Stimulated activated CD4-positive, alpha-beta T cell treated with anti-CD3 and anti-CD28 coated beads, Interleukin-1b, Interleukin-23, amount 100 ng/mL, for 1 hour (primary cell): ENCODE measurements at places on chromosomes 4 and X.

DNA sequence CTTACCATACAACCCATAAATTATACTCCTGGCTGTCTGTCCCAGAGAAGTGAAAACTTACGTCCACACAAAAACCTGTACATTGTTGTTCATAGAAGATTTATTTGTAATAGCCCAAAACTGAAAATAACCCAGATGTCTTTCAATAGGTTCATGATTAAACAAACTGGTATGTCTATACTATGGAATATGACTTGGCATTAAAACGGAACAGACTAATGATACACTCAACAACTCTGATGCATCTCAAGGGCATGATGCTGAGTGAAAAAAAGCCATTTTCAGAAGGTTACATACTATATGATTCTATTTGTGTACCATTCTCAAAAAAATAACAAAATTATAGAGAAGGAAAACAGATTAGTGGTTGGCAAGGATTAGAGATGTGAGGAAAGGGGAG is 11.6 kb upstream of the MND1 start:
- no peak for DNase-seq

- DNase-seq: no peak
These were observed 31.4 kb upstream of the NFKB1 start for GRCh38 chr4:102469806-102470205.

GRCh38 chr4:9984621-9985020 is 36.7 kb downstream of the SLC2A9 start:
- no peak for DNase-seq

- no peak for DNase-seq
These were observed 83.5 kb downstream of the LNX1 start for GRCh38 chr4:53507671-53508286.

DNA sequence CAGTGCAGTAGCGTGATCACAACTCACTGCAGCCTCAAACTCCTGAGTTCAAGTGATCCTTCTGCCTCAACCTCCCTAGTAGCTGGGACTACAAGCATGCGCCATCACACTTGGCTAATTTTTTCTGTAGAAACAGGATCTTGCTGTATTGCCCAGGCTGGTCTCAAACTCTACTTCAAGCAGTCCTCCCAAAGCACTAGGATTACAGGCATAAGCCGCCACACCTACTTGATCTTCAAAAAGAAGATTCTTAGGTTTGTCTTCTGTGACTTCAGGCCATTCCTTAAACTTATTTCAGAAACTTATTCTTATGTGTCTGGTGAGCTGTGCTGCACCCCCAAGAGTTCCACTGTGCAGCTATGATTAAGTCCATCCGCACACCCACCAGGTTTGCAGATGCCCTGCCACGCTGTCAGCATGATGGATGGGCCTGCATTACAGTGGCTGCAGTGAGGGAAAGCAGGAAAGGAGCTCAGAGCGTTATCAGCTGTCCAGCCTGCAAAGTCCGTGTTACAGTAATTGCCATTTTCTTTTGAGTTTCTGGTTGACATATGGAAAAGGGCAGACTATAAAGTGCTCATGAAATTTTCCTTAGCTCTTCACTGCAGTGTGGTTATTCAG is 146.6 kb downstream of the AASDH start:
- no peak for DNase-seq

GRCh38 chr4:177006331-177006730 is 213.6 kb upstream of the VEGFC start:
- no peak for DNase-seq

GRCh38 chrX:152450076-152450475 is 1.0 kb downstream of the GABRA3 start:
- DNase-seq: no peak

GRCh38 chr4:105969575-105969974 is 74.3 kb downstream of the NPNT start:
- DNase-seq: no peak

DNA sequence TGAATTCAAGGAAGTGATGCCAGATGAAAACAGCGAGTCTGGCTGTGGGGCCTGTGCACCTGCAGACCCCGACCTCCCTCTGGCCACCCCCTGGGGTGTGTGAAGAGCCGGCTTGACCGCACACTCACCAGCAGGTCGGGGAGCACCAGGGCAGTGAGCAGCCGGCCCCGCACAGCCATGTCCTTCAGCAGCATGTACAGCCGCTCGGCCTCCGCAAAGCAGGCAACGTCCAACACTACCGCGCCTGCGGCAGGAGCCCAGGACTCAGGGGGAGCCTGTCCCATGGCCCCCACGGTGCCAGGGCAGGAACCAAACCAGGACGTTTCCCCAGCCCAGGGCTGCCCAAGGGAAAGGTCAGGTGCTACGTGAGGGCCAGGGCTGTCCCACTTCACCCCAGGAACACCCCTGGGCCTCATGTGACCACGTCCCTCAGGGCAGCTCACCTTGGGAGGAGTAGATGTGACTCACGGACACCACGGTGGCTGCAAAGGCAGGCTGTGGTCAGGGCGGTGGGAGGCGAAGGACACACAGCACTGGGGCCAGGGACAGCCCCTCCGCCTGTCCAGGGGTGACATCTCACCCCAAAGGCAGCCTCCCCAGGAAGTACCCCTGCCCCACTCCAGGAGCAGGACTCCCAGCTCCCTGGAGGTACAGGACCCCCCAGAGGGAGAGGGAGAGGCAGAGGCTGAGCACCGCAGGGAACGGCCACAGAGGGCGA is 8.2 kb downstream of the DGKQ start:
- DNase-seq: no peak

DNA sequence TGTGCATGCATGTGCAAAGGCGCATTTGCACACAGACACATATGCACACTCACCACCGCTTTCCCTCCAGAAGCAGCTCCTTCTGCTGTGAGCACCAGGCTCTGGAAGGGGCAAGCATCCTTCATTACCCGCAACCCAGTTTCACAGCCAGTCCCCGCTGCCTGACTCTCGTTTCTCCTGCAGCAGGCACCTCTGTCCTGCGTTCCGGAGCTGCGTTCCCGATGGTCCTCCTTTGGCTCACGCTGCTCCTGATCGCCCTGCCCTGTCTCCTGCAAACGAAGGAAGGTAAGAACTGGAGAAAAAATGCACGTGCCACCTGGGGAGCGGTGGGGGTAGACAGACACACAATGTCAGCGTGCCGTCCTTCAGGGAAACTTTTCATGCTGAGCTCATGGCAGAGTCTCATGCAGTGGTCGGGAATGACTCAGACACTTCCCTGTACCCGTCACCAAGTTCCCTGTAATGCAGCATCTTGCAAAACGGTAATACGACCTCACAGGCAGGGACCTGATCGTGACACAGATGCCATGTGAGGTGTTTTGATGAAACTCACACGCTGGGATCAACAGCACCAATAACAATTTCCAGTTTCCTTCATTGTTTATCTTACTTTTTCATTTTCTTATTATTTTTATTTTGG is 5.1 kb downstream of the IL3RA start:
- no peak for DNase-seq

DNA sequence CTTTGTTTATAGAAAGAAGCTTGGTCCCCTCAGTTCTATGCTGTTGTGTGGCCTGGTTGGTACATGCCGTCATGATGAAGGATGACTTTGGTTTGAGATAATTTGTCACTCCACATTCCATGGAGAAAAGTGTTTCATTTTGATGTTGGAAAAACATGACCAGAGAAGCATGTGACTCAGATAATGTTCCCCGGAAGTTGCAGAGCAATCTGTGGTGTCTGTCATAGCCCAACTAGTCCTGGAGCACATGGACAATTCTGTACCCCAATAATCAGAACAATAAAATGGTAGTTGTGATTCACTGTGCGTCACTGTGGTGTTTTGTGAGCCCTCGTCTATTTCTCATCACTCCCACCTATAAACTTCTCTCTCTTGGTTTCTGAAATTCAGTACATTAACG is 85.1 kb downstream of the PDK3 start:
- DNase-seq: no peak

GRCh38 chrX:153934148-153934761 is 582 bp downstream of the NAA10 start:
- no peak for DNase-seq

- DNase-seq: no peak
These were observed 67.4 kb downstream of the ENPP6 start for GRCh38 chr4:184150102-184150839.

GRCh38 chrX:120125444-120125843 is 9.7 kb upstream of the RHOXF1 start:
- DNase-seq: no peak

DNA sequence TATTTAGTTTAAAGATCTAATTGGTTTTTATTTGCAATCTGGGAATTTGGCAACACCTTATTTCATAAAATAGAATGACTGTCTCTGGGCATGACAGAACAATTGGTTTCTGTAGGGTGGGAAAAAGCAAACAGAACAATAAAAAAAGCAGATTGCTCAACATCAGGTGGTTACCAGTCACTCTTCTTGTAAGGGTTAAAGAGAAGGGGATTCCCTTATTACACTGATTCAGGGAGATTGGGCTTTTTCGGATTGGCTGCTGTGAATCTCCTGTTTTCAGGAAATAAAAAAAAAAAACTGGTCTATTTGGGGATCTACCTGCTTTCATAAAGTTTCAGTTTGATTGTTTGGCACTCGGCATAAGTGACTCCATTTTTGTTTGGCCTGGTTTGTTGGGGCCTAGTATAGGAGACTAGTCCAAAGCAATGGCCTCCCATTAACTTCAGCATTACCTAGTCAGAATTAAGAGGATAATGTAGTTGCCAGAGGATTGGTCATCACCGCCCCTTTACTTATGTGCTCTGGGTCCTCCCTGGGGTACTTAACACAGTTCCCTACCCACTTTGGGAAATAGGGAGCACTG is 380.5 kb downstream of the IDS start:
- no peak for DNase-seq

DNA sequence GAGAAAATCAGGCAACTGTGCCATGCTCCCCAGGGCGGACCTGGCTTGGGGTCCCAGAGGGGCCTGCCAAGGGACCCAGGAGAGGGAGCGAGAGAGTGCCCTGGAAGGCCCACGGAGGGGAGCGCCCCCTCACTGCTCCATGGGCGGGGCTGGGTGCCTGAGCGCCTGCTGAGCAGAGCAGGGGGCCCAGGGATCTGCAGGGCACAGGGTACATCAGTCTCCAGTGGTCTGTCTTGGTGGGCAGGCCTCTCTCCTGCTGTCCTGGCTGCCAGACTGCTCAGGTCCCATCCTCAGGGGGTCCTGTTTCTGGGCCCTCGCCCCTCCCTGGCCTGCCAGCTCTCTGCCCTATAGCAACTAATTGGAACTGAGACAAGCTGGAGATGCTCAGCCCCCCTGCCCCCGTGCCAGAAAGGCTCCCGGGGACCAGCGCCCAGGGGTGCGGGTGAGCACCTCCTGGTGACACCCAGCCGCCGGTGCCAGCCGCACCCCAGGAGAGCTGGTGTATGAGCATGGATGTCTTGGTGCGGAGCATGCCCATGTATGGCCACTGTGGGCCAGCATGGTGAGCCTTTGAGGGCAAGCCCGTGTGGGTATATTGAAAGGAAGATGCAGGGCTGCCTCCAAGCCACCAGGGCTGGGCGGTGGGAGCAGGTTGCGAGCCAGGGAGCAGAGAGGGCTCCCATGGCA is 1.3 kb downstream of the BGN start:
- no peak for DNase-seq

DNA sequence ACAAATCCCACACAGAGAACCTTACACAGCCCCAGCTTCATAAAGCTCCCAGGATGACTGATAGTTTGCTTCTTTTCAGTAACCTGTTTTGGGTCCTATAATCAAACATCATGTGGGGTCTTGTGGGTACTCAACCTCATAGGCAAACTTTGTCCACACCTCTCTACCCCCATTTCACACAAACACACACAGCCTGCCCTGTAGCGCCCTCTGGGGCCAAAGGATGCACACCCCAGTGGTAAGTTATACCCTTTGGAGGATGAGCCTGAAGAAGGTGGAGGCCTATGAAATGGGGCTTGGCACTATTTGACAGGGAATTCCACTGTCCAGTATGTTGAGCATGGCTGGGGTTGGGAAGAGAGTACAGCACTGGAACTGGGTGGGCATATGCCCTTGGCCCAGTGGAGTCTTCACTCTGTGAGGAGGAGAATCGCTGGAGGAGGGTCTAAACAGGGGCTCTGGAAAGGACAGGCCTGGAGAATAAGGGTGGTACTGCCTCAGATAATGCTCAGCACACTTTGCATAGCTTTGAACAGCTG is 30.5 kb upstream of the COL25A1 start:
- DNase-seq: no peak

DNA sequence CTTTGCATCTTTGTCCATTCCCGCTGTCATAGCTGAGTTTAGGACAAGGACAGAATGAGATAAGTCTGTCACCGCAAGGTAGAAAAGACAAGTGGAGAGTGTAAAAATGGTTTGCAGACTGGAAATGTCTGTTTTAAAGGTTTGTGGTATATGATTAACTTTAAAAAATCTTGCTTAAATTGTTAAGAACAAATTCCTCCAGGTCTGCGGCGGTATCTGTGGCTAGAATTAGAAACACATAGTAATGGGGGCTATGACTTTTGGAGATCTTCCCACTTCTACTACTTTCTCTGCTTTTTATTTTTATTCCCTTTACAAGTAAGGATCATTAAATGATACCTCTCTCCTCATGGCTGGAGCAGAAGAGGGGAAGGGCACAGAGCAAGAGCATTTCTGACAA is 92.2 kb downstream of the MID1IP1 start:
- no peak for DNase-seq

- DNase-seq: no peak
These were observed 93.4 kb upstream of the MAMLD1 start for GRCh38 chrX:150269605-150270254.

GRCh38 chr4:63460075-63460474 is 949.2 kb downstream of the TECRL start:
- no peak for DNase-seq

GRCh38 chrX:57353472-57354132 is 67.1 kb downstream of the FAAH2 start:
- no peak for DNase-seq

GRCh38 chr4:829761-830600 is 4.1 kb upstream of the CPLX1 start:
- no peak for DNase-seq

DNA sequence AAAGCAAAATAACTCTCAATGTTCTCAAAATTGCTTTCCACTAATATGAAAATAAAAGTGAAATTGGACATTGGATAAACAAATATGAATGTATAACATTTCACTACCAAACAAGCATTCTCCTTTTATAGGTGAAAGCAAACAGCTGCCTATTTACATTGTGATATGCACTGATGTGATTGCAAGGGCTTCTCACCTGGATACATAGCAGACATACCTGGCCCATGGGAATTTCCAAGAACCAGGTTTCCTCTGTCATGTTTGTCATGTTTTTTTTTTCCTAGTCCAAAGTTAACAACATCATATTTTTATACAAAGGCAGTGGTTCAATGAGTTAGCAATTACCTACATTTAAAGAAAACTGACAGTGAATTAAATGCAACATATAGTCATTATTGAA is 228.5 kb downstream of the ANKRD50 start:
- DNase-seq: no peak

GRCh38 chrX:141969706-141970105 is 66.0 kb downstream of the MAGEC1 start:
- DNase-seq: no peak

- DNase-seq: no peak
These were observed 51.9 kb downstream of the CC2D2A start for GRCh38 chr4:15521442-15522039.
